ENCODE measurements at places on chromosomes 13 and 19.

- H3K36me3 ChIP-seq: no peaks in the 10 kb centered on the region
- no peak for DNase-seq
- no peaks in the 10 kb centered on the region for H3K4me1 ChIP-seq
These were observed 38.2 kb downstream of the TGDS start for GRCh38 chr13:94557684-94558235.

DNA sequence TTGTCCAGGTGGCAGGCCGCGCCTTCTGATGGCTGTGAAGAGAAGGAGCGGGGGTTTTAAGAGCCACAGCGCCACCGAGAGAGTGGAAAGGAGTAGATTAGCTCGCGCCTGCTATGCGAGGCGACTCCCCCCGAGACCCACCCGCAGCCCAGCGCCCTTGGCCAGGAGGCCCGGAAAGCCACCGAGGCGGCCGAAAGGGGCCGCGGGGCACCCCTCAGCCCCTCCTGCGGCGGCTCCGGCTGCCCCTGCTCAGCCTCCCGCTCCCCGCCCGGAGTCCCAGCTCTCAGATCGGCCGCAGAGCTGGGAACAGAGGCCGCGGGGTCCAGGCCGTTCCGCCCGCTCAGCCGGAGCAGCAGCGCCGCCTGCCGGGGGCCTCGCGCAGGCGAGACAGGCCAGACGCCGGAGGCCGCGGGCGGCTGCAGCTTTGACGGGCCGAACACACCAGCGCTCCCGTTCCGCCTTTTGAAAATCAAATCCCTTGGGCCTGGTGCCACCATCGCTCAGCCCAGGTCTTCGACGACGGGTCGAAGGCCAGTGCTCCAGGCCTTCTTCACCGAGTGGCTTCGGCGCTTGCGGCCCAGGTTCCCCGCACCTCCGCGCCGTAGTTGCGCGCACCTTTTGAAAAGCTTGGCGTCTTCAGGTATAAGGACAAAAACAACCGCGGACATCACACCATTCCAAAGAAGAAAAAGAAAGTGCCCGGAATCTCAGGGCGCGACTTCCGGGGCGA is 15.3 kb downstream of the CDX2 start:
- H3K4me3 ChIP-seq: peak overlapping the region; percentile 66
- peaks cover 55% of the 10 kb centered on the region for H3K27me3 ChIP-seq
- H3K4me1 ChIP-seq: no peaks in the 10 kb centered on the region
- no peaks in the 10 kb centered on the region for H3K36me3 ChIP-seq

GRCh38 chr13:32114284-32114950 is 82.8 kb downstream of the FRY start:
- H3K27me3 ChIP-seq: no peaks in the 10 kb centered on the region
- H3K4me1 ChIP-seq: peaks cover 5% of the 10 kb centered on the region
- peak overlapping the region; percentile 33 for H3K27ac ChIP-seq
- no peak for DNase-seq
- H3K36me3 ChIP-seq: no peaks in the 10 kb centered on the region
- H3K4me3 ChIP-seq: no peak overlapping the region

- H3K36me3 ChIP-seq: peaks cover 6% of the 10 kb centered on the region
- DNase-seq: peak; percentile 76
- no peak overlapping the region for H3K27ac ChIP-seq
- H3K4me3 ChIP-seq: no peak overlapping the region
- H3K27me3 ChIP-seq: no peaks in the 10 kb centered on the region
- H3K4me1 ChIP-seq: no peaks in the 10 kb centered on the region
These were observed 33.2 kb downstream of the DPF1 start for GRCh38 chr19:38190793-38191192.

DNA sequence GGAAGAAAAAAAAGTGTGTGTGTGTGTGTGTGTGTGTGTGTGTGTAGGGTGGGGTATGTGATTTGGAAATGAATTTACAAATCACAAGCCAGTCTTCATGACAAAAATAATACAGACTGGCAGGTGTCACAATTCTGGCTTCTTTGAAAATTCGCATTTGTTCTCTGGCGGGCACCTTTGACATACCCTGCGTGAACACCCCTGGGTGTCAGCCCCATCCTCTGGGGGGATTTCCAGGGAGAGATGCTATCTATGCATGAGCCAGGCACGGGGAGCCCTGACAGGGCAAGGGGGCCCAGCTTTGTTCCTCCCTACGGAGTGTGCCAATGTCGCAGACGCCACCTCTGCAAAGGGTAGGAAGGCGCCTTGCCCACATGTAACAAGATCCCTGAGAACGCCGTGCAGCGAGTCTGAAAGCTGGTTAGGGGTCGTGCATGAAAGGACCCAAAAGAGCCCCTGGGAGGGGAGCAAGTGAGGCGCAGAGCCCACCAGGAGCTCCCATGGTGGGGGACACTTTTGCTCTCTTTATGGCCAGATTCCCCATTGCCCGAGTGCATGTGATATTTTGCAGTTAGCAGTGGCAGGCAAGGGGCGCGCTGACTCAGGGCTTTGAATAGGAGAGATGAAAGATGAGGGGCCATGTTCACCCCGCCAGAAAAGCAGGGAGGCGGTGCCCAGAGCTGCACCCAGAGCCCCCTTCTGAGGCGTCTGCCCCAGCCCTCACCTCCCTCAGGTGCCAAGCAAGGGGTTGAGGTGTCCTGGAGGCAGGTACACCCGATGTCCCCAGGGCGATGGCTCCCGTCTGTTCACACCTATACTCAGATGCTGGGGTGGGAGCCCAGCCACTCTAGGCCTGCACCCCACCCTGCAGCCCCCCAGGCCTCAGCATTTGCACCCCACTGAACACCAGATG is 45.3 kb downstream of the KLF2 start:
- H3K4me3 ChIP-seq: no peak overlapping the region
- peaks cover 3% of the 10 kb centered on the region for H3K36me3 ChIP-seq
- H3K4me1 ChIP-seq: peaks cover 16% of the 10 kb centered on the region
- DNase-seq: peak; percentile 32
- H3K27me3 ChIP-seq: no peaks in the 10 kb centered on the region
- H3K27ac ChIP-seq: no peak overlapping the region

DNA sequence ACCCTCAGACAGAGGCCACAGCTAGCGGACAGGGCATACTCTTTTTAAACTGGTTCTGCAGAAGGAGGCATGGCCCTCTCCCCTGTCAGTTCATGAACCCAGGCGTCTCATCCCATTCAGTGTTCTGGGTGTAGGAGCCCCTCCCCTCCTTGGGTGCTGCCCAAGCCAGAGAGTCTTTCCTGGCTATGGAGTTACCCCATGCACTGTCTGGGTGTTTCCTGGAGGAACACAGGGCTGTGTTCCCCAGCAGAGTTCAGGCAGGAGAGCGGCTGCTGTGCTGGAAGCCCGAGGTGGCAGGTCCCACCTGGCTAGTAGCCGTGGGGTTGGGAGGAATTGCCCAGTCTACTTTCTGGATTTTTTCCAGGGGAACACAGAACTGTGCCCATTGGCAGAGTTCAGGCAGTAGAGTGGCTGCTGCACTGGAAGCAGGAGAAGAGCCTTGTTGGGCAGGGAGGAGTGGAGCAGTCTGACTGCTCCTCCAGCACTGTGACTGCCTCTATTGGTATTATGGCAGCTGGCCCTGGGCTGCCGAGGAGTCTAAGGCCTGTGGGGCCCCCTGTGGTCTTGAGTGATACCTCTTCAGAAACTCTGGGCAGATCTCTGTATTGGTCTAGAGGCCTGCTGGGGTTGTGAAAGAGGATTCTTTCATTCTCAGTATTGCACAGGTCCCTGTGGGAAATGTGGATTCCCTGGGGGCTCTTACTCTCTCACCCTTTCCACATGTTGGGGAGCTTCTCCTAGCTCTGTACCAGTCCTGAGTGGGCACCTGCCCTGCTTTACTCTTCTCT is 168.3 kb downstream of the PCDH20 start:
- no peaks in the 10 kb centered on the region for H3K36me3 ChIP-seq
- no peaks in the 10 kb centered on the region for H3K4me1 ChIP-seq
- H3K4me3 ChIP-seq: no peak overlapping the region

DNA sequence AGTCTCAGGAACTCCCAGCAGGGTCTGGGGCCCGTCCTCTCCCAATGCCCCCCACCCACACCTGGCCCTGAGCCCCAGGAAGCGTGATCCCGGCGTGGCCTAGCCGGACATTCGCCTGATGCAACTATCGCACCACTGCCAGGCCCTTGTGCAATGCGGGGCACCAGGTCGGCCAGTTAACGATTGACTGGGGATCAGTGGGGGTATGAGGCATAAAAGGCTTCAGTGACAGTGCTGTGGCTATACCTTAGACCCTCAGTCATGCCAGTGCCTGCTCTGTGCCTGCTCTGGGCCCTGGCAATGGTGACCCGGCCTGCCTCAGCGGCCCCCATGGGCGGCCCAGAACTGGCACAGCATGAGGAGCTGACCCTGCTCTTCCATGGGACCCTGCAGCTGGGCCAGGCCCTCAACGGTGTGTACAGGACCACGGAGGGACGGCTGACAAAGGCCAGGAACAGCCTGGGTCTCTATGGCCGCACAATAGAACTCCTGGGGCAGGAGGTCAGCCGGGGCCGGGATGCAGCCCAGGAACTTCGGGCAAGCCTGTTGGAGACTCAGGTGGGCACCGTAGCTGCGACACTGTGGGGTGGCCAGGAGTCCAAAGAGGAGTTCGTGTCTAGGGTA is at the start of gene ANGPTL8:
Gene ANGPTL8 (plus strand): TSS at position 243 of the 624 bp plus-strand sequence. CDS start 19 bp downstream, at position 262.
- peaks cover 3% of the 10 kb centered on the region for H3K4me1 ChIP-seq
- DNase-seq: peak; percentile 68
- H3K4me3 ChIP-seq: no peak within 1 kb of the TSS
- no peaks in the 10 kb centered on the region for H3K27me3 ChIP-seq
- H3K36me3 ChIP-seq: peaks cover 4% of the 10 kb centered on the region
- H3K27ac ChIP-seq: no peak within 1 kb of the TSS

GRCh38 chr13:62321895-62322294 is 906.2 kb upstream of the PCDH20 start:
- H3K27ac ChIP-seq: no peak overlapping the region
- no peak overlapping the region for H3K4me3 ChIP-seq
- H3K4me1 ChIP-seq: no peaks in the 10 kb centered on the region
- H3K27me3 ChIP-seq: no peaks in the 10 kb centered on the region

DNA sequence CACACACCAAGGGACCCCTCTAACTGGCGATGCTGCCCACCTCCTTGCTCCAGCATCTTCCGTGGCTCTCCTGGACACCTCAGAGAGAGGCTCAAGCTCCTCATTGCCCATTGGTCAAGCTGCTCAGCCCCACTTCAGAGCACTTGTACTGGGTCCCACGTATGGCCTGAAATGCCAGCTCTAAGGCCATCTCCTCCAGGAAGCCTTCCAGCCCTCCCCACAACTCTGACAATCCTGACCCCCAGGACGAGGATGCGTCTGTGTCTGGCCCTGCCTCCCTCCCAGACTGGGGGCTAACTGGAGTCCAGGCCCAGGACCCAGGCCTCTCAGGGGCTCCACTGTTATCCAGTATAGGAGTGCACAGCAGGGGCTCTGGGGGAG is 7.9 kb upstream of the HOMER3 start:
- H3K36me3 ChIP-seq: peaks cover 4% of the 10 kb centered on the region
- peak; percentile 71 for DNase-seq
- H3K4me3 ChIP-seq: no peak overlapping the region
- no peak overlapping the region for H3K27ac ChIP-seq

DNA sequence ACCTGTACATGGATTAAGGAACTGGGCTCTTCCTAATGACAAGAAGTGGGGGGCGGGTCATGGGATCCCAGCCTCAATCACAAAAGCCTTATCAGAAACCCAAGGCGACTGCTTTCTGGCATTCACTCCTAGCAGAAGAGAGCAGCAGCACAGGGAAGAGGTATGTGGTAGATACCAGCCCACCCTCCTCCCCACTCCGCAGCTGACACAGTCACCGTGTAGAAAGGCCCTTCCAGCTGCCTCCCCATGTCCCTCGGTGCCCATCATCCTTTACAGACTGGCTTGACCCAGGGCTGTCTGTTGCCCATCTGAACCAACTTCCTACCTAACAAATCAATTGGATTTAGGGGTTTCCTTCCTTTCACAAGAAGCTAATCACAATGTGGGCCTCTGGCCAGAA is 3.1 kb upstream of the DHRS12 start:
- no peaks in the 10 kb centered on the region for H3K36me3 ChIP-seq
- no peak for DNase-seq
- no peak overlapping the region for H3K4me3 ChIP-seq
- peaks cover 21% of the 10 kb centered on the region for H3K4me1 ChIP-seq
- H3K27ac ChIP-seq: no peak overlapping the region

DNA sequence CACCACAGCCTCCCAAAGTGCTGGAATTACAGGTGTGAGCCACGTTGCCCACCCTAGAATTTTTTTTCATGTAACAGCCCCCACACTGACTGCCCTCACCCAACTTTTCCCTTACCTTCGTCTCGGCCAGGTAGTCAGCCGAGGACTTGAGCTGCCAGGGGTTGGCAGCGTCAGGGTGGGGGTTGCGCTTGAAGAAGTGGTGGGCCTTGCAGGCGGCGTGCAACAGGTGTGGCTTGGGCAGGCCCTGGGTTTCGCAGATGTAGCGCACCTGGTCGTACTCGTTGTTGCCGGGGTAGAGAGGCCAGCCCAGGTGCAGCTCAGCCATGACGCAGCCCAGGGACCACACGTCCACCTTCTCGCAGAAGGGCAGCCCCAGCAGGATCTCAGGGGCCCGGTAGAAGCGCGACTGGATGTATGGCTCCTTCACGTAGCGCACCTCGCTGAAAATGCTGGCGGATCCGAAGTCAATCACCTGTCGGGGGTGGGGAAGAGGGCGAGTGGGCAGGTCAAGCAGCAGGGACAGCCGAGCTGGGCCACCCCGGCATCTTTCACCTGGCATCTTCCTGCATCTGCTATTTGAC is 6.2 kb downstream of the HIPK4 start:
- H3K36me3 ChIP-seq: no peaks in the 10 kb centered on the region
- H3K4me3 ChIP-seq: no peak overlapping the region
- peak; percentile 55 for DNase-seq

DNA sequence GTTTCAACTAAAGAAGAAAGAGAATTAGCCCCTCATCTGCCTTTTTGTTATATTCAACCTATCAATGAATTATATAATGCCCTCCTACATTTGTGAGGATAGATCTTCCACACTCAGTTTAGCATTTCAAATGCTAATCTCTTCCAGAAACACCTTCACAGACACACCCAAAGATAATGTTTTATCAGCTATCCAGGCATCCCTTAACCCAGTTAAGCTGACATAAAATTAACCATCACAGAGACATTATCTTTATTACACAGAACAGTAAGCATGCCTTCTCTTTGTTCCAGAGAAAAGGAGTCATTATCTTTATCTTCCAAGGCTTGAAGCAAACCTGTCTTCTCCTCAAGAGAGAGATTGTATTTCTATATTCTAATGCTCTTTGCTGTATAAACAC is 53.1 kb downstream of the PCDH20 start:
- H3K27me3 ChIP-seq: no peaks in the 10 kb centered on the region
- DNase-seq: no peak
- H3K4me3 ChIP-seq: no peak overlapping the region
- no peaks in the 10 kb centered on the region for H3K36me3 ChIP-seq
- no peaks in the 10 kb centered on the region for H3K4me1 ChIP-seq

All from osteoblast (primary cell).